ENCODE measurements at places on chromosomes 2 and 18. TPM values are rescaled to one million over a fixed set of nuclear protein-coding genes. Genes with fewer than 3 reads are reported as not detected.

- DNase-seq: no peak
Measured at GRCh38 chr2:173134703-173135102, 59.1 kb downstream of the MAP3K20 start.

GRCh38 chr2:109427661-109428091 is 186.1 kb downstream of the SEPTIN10 start:
- no peak for DNase-seq

- DNase-seq: no peak
Measured at GRCh38 chr2:210440206-210440605, 36.4 kb downstream of the LANCL1 start.

DNA sequence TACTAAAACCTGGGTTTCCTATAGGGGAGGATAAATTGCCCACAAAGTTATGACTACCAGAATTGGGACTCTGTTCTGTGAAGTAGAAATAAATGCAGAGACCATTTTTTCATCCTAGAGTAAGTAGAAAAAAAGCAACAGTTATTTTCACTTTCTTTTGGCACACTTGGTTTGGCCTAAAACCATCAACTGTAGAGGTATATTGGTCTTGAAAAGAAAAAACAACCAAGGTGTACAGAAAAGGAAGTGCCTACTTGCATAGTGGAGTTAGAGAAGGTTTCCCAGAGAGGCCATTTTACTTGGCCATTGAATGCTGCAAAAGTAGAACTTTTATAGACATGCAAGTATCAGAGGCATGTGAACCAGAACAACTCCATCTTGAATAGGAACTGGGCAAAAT is 89.4 kb upstream of the TACR1 start:
- DNase-seq: no peak

- no peak for DNase-seq
Measured at GRCh38 chr2:176699098-176699497, 429.9 kb downstream of the MTX2 start.

DNA sequence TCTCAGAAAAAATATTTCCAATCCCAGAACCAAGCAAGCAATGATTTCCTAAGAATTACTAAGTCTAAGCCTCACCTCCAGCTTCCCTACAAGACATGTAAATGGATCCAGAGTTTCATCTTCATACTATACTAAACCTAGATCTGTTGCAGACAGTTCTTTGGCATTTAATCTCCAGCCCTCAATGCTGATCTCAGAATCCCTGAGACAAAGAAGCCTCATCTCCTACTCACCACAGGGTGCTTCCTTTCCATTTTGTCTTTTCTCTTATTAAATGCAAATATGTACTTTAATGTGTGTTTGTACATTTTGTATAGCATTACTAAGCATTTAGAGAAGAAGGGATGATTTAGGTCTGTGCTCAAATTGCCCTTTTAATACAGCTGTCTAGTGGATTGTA is 954.9 kb downstream of the TDRD15 start:
- DNase-seq: no peak

DNA sequence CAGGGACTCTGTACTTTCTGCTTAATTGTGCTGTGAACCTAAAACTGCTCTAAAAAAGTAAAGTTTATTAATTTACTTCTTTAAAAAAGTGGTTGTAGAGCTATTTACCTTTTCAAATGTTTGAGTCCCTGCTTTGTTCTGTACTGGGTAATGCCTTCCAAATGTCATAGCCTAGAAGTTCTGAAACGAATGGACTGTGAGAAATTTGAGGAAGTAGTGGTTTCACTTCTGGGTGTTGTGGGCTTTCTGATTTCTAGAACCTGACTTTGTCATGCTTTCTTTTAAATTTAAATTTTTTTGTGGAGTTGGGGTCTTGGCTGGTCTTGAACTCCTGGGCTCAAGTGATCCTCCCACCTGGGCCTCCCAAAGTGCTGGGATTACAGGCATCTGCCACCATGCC is 44.6 kb downstream of the SMAD4 start:
- no peak for DNase-seq

DNA sequence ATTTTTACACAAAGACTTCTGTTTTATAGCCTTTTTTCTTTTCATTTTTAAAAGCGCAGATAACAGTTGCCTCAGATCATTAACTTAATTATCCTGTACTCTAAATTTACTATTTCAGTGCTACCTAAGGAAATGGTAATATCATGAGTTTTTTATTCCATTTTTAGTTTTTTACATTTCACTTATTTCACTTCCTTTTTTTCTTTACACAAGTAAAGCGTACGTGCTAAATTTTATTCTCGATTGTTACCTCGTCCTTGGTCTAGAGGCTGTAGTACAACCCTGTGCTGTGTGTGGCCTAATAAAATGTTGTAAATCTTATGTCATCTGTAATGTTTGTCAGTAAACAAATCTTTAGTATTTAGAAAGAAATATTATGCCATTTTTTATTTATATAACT is 49.2 kb downstream of the CRIM1 start:
- no peak for DNase-seq

GRCh38 chr2:96945014-96945413 is 41.4 kb downstream of the FAM178B start:
- DNase-seq: no peak

- DNase-seq: no peak
Measured at GRCh38 chr2:28119631-28120030, 229.1 kb downstream of the BABAM2 start.

- DNase-seq: no peak
Measured at GRCh38 chr2:188414869-188415753, 123.4 kb downstream of the GULP1 start.

DNA sequence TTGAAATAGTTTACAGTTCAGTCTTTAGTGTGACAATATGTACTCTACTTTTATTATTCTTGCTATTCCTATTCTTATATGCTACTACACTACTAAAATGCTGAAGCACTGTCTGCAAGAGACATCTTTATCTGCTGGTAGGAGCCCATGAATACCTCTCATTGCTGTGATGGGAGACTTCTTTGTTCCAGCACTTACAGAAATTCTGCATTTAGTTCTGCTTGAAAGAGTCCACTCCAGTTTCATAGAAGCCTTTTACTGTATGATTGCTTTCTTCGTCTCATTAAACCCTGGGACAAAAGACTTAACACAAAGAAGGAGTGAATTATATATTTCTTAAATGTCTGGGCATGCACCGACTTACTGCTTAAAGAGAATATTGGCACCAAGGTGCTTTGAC is 272.7 kb downstream of the CD226 start:
- no peak for DNase-seq

- peak; percentile 67 for DNase-seq
Measured at GRCh38 chr18:49813069-49813318, 339 bp downstream of the ACAA2 start.

DNA sequence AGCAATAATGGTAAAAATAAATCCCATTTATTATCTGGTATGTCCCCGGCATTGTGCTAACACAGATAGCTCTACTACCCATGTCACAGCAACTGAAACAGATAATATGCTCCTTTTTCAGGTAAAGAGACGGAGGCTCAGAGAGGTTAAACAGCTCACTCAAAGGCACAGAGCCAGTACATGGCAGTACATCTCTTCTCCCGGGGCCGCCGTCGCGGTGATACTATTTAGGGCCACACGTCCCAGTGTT is 693 bp upstream of the PDK1 start:
- DNase-seq: no peak

Gene ACTR2
- 109 TPM for total RNA-seq

Gene IL36B
- total RNA-seq: not detected

Gene C2orf80
- not detected for total RNA-seq

Gene SERPINB12
- not detected for total RNA-seq

Gene ELOA2
- not detected for total RNA-seq

Gene ACP1
- 72.9 TPM for total RNA-seq

Gene GPR39
- not detected for total RNA-seq

Gene SFTPB
- 0.50 TPM for total RNA-seq

Gene SCYGR7
- total RNA-seq: not detected
